ENCODE measurements at places on chromosomes 6 and 20.

DNA sequence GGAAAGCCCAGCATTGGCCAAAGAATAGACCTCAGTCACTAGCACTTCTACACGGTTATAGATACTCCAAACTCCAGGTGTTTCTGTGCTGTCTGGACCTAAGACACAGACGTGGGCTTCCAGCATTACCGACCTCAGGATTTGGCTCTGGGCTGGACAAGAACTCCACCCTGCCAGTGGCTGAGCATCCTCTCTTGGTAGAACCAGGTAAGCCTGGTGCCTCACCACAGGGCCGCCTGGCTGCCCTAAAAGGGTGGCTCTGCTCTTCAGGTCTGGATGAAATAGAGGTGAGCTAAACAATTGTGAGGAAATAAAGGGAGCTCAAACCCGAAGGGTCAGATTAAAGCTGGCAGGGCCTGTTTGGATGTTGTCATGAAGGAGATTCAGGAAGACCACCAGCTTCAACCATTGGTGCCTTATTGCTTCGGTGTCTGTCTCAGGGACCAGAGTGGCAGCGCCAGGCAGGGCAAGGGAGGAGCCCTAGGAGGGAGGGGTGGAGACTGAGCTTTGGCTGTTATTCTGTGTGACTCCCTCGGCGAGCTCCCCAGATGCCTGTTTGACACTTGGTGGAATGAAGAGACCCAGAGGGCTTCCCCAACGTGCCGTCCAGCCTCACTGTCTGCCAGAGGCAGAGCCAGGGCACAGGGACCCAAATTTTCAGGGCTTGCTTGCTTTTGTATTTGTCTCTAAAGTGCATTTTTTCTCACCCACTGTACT lies 8.6 kb downstream of the SYNDIG1 start:
- no peak for DNase-seq

GRCh38 chr20:13687815-13688214 lies 49.1 kb upstream of the TASP1 start:
- no peak for DNase-seq

- no peak for DNase-seq
Observed at GRCh38 chr20:48603116-48603818, 224.5 kb downstream of the PREX1 start.

- no peak for DNase-seq
Observed at GRCh38 chr6:25504661-25505060, 147.4 kb upstream of the SCGN start.

DNA sequence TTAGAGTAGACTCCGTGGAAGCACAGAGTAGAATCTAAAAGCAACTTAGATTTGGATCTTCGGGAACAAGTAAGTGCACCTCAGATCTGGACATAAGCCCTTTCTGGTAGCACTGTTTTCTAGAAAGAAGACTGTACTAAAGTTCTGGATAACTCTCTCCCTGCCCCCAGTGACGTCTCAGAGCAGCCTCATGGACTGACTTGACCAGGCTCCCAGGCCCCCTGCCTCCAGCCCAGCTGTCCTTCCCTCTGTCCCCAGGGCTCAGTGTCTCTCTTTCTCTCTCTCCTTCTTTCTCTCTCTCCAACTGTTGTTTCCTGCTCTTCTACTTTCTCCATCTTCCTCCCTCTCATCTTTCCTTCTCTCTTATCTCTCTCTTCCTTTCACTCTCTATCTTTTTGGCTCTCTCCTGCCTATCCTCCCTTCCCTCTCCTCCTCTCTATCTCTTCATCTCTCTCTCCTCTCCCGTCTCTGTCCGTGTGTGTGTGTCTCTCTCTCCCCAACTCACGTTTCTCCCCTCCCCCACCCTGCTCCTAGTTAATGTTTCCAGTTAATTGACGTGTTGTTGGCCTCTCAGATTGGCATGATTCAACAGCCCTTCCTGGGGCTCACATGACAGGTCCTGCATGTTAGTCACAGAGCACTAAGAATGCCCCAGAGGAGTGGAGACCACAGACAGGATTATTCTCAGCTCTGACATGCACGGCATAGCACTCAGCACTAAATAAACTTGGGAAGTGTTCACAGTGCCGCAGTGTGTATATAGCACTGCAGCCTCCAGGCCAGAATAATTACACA lies 180.4 kb upstream of the FOXQ1 start:
- no peak for DNase-seq

DNA sequence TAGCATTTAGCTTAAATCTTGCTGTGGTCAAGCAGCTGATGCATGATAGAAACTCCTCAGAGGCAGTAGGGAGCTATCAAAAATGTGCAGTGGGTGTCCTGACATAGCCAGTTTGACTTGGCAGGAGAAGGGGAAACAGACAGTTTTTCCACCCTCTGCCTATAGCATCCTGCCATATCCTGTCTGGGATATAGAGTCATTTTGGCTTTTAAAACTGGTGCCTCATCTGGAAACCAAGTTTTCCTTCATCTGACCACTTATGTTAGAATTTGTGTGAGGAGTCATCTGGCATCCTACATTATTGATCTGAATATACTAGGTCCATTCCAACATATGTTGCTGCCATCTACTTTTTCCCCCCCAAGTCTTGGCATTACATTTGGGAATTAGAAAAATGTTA lies 284.1 kb downstream of the CD109 start:
- DNase-seq, result no peak

DNA sequence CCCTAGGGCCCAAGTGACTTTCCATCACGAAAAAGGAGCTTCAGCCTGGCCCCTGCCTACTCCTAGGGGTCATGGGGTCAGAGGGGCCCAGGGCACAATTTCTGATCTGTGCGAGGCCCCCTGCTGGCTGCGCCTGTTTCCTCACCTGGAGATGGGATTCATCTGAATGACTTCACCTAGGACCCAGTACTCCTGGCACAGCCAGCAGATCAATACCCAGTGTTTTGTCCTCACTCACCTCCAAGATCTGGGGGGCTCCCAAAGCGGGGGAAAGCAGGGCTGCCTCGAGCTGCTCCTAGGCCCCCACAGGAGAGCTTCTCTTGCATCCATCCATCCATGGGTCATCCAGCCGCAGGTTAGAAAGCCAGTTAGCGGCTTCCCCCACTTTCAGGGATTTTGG lies 33.8 kb downstream of the CD40 start:
- no peak for DNase-seq

DNA sequence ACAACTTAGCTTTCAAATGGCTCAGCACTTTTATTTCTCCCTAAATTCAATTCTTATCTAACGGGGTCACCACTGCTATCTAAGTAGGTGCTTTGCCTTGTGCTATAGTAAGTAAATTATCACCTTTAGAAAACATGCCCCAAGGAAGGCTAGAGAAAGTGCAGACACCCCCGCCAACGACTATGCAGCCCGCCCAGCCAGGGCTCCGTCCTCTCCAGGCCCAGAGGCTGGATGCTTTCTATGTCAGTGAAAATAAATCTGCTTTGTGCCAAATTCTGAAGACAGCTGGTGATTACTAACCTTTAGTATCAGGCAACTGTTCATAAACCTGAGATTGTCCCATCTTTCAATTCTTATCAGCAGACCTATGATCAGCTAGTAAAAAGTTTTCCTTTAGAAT lies 14.3 kb downstream of the KIAA0319 start:
- DNase-seq, result no peak

DNA sequence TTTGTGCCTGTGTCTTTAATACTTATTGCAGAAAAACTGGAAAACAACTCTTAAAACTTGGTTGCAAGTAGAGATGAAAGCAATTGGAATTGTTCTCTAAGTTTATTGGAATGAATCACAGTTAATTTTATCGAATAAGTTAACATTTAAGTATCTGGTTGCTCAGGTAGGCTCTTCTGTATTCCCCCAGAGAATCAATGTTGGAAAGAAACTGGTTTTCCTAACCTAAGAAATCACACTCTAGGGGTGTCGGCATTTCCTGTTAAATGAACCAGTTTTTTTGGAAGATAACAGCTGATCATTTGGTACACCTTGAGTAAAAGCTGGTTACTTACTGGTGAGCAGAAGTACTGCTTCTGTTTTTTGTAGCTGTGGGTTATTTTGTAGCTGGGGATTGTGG lies 5.2 kb downstream of the TFAP2C start:
- no peak for DNase-seq

DNA sequence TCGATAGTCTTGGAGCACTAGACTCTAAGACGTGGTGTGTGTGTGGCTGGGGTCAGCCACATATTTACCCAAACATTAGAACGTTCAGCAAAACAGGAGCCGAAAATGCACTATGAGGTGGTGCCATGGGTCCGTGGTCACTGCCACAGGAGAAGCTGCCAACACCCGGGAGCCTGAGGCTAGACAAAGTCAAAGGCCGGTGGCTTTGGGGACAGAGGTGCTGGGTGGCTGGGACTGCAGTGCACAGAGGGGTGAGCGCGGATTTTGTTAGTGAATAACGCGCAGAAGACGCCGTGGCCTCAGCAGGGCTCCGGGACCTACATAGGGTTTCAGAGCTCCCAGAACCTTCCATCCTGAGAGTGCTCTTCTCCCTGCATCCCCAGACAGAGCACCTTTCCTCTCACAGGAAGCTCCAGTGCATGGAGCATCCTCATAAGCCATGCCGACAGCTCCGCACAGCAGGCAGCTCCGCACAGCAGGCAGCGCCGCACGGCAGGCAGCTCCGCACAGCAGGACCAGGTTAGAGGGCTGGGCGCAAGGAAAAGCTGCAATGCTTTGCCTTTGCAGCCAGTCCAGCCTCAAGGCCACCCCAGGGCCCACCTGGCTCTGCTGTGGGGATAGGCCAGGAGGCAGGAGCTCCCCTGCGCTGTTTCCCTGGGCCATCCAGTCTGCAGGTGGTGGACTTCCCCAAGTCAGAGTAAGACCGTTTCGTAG lies 304.1 kb downstream of the TAF4 start:
- DNase-seq, result no peak

DNA sequence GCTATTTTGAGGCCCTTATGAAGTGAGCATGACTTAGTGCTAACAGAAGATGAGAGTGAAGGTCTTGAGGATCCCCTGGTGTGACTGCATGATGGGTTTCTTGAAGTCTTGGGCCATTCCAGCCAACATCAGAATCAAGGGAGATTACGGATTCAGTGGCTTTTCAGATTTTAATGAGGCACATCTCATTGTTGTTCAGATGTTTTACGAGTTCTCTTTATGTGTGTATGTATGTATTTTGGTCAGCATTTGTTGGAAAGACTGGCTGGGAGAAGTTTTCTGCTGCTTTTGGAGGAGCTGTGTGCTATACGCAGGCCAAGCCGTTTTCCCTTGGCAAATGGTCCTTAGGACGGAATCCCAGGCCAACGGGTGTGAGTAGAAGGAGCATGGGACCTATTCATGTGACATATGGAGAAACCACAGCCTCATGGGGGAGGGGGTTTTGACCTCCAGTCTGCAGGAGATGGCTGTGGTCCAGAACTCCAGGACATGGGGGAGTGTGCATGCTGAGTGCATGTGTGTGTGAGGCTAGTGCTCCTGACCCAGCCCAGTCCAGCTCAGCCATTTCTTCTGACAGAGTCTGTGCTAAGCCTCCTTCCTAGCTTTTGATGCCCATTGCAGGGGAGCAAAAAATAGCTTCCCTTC lies 35.3 kb downstream of the CHMP4B start:
- DNase-seq, result no peak

DNA sequence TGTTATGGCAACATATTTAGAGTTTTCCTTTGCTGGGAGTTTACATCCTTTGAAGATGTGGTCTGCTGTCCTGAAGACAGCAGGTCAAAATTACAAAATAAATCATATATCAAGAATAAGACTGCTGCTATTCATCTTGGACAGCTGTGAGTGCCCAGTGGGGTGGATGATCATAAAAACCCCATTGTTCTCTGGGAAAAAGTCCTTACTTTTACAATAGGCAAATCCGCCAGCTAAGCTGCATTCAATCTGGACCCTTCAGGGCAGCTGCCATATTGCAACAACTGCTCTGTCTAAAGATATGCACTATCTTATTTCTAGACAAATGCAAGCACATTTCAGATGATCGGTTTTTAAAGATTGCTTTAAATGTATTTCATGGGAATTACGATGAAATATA lies 19.4 kb downstream of the CASS4 start:
- no peak for DNase-seq

GRCh38 chr20:59414936-59415623 lies 114.7 kb downstream of the EDN3 start:
- DNase-seq, result no peak

GRCh38 chr20:32336918-32337347 lies 21.2 kb upstream of the ASXL1 start:
- no peak for DNase-seq

DNA sequence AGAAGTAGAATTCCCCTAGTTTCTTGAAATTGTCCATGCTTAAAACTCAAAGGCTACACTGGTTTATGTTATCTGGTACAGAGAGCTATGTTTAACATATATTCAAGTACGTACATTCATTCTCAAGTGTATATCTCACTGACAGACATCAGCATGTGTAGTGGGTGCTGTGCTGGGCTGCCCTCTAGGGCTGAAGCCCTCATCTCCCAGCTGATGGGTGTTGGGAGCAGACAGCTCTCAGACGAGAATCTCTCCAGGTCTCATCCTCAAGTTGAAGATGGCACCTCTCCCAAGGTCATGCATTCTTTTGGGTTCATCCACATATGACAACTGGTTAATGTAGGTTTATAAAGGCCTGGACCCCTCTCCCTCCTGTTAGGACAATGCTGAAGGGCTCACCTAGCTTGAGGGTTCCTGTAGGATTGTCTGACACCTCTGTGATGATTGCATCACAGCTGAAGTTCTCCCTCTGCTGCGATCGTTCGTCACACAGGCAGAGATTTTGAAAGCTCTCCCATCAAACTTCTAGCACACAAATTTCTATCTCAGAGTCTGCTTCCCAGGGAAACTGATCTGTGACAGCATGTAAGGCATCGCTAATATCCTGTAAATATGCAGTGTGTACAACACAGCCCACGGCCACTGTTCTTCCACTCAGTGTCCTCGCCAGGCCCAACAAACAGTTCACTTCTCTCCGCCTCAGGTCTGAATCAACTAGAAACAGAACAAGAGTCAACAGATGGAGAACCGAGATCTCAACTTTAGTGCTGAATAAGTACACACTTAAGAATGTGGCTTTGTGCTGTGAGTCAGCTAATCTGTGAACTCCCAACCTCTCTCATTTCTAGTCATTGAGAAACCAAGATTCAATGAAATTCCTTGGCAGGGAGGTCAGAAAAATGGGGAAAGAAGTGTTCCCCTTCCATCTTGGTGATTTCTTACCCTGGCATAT lies 43.2 kb downstream of the PREP start:
- no peak for DNase-seq

DNA sequence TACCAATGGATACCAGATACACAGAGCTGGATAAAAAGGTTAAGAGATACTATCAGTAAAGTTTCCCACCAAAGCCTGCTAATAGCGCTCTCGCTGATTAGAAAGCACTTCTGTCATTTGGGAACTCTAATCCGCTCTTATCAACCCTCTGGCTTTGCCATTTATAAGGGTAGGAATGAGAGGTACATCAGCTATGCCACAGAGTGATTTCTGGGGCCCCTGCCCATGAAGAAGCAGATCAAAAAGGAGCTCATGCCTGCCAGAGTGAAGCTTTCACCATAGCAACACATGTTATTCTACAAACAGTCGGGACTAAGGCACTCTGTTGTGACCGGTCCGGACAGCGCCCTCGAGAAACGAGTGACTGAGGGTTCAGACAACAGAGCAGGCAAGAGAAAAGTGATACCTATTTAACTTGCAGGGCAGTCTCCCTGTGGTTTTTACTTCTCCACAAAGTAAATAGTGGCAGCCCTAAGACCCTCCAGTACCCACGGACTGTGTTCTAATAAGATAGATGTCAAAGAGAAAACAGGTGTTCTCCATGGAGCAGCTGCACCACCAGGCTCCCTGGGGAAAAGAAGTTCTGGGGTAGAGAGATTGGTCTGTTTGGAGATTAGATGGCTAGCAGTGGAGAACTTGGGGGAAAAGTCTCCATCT lies 5.6 kb downstream of the TRAM2 start:
- no peak for DNase-seq

GRCh38 chr20:57439432-57439831 lies 48.2 kb downstream of the RBM38 start:
- DNase-seq, result no peak

All from type B pancreatic cell (in vitro differentiated cells).